GM13977 (cell line): ENCODE measurements at places on chromosomes 5 and 9.

DNA sequence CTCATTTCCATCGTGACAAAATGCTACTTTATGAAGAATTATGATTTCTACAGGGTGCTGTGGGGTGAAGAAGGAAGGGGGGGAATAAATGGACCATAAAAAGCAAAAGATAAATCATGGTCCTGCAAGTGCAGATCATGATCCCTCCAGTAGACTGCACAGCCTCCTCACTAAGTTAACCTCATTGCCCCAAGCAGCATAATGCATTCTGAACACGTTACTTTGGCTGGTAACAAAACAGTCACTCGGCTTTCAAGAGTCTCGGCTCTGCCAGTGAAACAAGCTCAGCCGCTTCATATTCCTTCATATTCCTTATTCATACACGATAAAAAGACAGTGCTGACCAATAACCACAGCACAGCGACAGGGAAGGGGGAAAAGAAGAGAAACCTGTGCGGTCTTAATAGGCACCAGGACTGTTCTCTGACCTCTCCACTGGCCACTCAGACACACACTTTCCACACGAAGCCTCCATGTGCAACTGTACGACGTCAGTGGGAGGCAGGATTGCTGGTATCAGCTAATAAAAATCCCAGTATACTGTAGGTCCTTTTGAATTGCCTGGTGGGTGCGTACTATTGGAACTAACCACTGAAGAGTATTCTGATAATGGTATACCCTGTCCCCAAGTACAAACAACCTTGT is 60.5 kb downstream of the ANKH start:
- no peak for DNase-seq

GRCh38 chr5:141475625-141476131 is at the start of gene PCDHGC3:
TSS of gene PCDHGC3 (plus strand) at chr5:141475966. CDS start at chr5:141476117, 151 bp downstream.
- peak; percentile 84 for DNase-seq

- no peak for DNase-seq
These were observed 155.4 kb downstream of the PRDM6 start for GRCh38 chr5:123244458-123244857.

DNA sequence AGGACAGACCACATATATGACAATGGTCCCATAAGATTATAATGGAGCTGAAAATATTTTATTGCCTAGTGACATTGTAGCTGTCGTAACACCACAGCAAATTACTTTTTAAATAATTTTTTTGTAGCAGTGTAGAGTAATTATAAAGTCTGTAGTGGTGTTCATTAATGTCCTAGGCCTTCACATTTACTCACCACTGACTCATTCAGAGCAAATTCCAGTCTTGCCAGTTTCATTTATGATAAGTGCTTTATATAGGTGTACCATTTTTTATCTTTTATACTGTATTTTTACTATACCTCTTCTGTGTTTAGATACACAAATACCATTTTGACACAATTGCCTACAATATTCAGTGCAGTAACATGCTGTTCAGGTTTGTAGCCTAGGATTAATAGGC is 67.6 kb downstream of the TLE4 start:
- DNase-seq = no peak

DNA sequence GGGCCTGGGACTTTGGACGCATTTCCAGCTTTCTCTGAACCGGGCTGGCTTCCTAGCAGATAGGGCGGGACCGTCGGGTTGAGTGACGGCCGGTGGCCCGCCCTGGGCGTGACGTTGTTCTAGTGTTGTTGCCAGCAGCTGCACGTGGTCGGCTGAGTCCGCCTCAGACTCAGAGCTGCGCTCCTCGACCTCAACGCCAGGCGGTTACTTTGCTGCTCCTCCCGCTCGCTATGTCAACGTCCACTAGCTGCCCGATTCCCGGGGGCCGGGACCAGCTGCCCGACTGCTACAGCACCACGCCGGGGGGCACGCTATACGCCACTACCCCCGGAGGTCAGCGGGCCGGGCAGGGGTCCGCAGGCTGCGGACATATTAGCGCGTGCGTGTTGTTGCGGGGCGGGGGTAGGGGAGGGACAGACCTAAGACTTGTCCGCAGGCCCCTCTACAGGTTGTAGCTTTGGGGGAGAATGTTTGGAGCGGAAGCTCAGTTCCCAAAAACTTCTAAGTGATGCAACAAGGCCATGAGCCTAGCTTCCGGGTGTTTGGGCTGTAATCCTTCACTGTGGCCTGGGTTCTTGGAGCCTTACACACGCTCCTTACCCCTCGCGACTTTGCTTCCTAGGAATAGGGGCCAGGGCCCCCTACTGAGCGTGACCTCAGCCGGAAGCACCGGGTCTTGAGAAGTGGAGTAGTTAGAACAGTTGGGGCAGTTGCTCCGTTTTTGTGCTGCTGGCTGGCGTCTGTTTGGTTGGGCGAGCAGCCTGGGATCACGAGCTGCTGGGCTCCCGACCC is at the start of gene EIF4EBP3:
Gene EIF4EBP3, plus strand, starts transcription at position 155 of the 792 bp plus-strand sequence. Its CDS starts 76 bp downstream, at position 231.
- peak; percentile 84 for DNase-seq

GRCh38 chr9:136048560-136049411 is 46.3 kb downstream of the NACC2 start:
- peak; percentile 17 for DNase-seq

- no peak for DNase-seq
These were observed 32.8 kb upstream of the NSMF start for GRCh38 chr9:137491735-137492432.

DNA sequence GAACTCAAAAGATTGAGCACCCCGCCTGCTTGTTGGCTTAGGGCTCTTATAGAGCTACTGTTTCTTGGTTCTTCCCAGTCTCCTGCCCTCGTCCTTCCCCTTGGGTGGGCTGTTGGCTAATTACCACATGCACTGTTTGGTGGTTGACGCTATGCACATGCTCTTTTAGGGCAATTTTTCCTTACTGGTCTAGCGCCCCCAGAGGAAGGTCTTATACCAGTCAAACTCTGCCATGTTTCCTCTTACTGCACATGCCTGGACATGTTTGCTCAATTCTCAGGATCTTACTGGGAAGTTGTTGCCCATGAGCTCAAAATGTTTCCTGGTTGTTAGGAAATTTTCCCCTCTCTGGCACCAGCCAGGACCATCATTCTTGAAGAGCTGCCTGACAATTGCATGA is 101.9 kb downstream of the SLC28A3 start:
- DNase-seq = no peak

DNA sequence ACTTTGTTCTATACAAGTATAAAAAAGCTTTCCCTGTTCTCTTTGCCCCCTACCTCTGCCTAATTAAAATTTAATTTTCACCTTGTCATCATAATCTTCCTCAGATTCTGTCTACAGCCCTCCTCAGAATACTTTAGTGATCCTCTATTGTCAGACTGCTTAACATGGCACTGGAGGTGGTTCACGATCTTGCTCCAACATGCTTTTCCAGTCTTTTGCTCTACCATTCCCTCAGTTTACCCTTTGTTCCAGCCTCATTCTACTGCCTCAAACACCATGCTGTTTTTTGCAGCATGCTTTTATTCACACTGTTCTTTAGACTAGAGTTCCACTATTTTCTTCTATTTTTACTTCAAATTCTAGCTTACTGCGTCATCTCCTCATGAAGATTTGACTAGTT is 10.4 kb downstream of the ALDH1A1 start:
- no peak for DNase-seq

DNA sequence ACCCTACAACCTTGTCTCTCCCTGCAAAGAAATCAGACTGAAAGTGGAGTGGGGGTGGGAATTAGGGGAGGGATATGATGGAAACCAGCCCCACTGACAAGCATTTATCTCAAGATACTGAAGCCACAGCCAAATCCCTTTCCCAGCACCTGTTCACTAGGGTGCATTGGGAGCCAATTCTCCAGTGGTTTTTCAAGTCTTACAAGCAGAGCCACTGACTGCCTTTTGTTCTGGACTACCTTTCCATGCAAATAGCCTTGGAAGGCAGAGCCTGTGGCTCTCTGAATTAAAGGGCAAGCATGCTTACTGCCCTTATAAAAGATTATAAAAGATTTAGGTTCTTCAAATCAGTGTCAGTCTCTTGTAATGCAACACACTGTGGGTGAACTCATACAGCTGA is 8.8 kb upstream of the GGTA1 start:
- DNase-seq = no peak

DNA sequence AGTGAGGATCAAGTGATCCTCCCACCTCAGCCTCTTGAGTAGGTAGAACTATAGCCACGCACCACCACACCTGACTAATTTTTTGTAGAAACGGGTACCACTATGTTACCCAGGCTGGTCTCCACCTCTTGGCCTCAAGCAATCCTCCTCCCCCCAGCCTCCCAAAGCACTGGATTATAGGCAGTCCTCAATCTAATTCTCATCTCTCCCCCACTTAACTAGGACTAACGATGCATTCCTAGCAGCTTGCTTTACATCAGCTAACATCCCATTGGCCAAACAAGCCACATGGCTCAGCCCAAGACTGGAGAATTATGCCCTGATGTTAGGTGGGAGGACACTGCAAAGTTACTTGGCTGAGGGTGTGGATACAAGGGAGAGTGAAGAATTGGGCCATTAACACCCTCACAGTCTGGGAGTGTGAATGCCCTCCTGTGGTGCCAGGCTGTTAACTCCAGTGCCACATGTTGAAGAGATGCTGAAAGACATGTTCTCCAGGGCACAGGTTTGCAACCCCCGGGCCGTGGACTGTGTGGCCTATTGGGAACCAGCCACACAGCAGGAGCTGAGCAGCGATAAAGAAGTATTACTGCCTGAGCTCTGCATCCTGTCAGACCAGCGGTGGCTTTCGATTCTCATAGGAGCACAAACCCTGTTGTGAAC is 5.3 kb upstream of the ZNF367 start:
- no peak for DNase-seq

GRCh38 chr5:78731884-78732283 is 83.3 kb upstream of the LHFPL2 start:
- no peak for DNase-seq

GRCh38 chr9:21110708-21111576 is 30.7 kb downstream of the IFNW1 start:
- DNase-seq = peak; percentile 57

- no peak for DNase-seq
These were observed 135.6 kb upstream of the RORB start for GRCh38 chr9:74361508-74361907.

GRCh38 chr5:157241483-157241882 is 24.4 kb upstream of the CYFIP2 start:
- no peak for DNase-seq

DNA sequence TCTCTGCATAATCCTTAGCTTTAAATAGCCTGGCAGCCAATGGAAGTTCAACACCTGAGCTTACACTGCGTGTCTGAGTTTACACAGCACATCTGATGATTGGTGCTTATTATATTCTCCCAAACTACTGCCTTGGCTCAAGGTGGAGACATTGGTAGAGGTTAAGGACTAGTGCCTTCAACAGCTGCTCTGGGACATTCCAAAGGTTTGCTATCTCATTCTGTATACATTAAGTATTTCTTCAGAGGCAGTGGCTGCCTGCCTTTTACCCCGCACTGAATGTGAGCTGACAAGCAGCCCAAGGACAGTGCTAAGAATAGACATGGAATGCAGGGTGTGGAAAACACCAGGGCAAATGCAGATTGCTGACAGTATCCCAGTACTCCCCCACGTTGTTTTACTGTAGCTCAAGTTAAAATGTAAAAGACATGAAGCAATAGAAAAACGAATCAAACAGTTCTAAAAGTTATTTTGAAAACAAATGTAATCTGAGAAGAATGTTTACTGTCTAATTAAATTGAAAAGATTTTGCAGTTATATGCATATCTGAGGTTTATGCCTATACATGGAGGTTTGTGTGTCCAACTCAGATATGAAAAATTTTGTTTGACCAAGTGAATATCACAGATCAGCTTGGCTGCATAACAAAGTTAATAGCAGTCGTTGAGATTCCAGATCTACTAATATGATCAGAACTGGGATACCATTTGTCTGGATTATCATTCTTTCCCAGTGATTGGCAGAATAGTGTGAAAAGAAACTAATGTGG is 1.8 kb downstream of the HSPB3 start:
- no peak for DNase-seq

- no peak for DNase-seq
These were observed 72.6 kb upstream of the EQTN start for GRCh38 chr9:27369591-27369990.

- no peak for DNase-seq
These were observed 21.5 kb downstream of the SERINC5 start for GRCh38 chr5:80234116-80234948.

- DNase-seq = peak; percentile 18
These were observed 38.2 kb downstream of the CLINT1 start for GRCh38 chr5:157820593-157821252.

DNA sequence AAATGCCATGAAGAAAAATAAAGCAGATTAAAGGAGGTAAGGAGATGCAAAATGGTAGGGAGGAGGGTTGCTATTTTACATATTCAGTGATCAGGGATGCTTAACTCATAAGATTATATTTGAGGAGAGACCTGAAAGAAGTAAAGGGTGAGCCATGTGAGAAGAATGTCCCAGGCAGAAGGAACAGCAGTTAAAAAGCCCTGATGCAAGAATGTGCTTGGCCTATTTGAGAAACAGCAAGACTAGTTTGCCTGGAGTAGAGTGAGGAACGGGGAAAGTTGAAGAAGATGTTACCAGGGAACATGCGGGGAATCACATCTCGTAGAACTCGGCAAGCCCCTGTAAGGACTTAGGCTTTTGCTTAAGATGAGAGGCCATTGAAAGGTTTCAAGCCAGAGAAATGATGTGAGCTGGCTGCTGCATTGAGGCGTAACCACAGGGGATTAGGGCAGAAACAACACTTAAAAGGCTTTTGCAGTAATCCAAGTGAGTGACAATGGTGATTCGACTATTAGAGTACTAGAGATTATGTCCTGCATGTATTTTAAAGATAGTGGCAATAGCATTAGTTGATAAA is 198.7 kb downstream of the VPS13A start:
- DNase-seq = no peak

DNA sequence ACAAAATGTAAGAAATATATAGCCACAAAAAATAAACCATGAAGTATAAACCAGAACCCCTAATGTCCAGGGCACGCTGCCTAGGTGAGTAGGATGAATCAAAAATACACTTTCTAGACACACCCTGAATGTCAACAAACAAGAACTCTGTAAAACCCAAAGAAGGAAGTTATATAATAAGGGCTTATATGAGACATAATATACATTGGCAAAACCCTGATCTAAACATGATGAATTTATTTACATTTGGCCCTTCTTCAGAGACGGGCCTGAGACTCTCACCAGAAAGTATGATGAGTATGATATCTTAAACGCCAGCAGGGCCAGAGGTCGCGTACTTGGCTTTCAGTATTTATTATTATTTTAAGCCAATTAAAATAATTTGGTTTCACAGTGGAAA is 125.1 kb upstream of the FST start:
- DNase-seq = no peak

GRCh38 chr5:38831117-38831516 is 14.7 kb upstream of the OSMR start:
- no peak for DNase-seq

GRCh38 chr9:18698992-18699391 is 225.0 kb downstream of the ADAMTSL1 start:
- no peak for DNase-seq

- no peak for DNase-seq
These were observed 2.9 kb downstream of the KLHL3 start for GRCh38 chr5:137733006-137733405.

DNA sequence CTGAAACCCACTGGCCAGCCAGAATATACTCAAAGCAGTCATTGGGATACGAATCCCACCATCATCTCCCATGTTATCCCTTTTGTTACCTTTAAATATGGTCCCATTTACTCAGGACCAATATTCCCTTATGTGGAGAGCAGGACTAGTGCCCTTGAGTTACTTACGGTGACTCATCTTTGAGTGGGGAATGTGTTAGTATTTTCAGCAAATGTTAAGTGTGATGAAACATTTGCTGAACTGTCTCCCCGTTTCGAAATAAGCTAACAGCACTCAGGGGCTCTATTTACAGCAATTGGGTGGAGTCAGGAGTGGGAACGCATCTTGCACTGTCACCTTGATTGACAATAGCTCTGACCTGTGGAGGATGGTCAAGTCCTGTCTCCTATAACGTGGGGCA is 67.4 kb downstream of the CTSL start:
- DNase-seq = no peak
